Panc1 (cell line): ENCODE measurements at places on chromosomes 5 and 9.

- no peak for DNase-seq
These were observed 1.6 kb upstream of the CFAP90 start for GRCh38 chr5:7852542-7852941.

DNA sequence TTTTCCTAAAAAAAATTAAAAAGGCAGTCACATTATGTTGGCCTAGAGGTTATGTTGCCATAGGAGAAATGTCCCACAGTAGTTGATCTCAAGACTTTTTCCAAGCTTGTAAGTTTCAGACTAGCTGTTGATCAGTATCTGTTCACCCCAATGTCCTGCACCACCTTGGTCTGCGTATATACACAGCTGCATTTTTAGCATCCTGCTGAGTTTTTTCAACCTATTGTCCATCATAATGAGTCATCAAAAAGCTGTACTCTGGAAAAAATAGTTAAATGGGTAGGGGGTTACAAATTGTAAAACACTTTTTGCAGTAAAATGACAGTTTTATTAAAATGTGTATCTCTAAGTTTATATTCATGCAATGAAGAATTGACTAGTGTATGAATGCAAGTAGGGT lies 53.2 kb upstream of the TMEM171 start:
- no peak for DNase-seq

DNA sequence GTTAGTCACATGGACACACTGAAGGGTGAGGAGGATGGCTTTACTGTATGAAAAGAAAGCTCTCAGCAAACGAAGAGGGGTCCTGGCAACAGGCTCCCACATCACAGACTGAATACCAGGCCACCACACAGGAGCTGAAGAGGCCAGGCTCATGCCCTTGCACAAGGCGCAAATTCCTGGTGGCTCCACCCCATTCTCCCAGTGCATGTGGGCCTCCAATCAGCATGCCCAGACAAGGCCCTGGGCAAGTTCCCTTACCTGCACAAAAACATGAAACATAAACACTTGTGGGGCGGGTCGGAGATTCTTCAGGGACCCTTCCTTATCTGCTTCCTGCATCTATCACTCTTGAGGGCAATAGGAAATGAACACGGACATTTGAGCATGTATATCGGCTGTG lies 935.8 kb upstream of the EDIL3 start:
- DNase-seq: no peak

DNA sequence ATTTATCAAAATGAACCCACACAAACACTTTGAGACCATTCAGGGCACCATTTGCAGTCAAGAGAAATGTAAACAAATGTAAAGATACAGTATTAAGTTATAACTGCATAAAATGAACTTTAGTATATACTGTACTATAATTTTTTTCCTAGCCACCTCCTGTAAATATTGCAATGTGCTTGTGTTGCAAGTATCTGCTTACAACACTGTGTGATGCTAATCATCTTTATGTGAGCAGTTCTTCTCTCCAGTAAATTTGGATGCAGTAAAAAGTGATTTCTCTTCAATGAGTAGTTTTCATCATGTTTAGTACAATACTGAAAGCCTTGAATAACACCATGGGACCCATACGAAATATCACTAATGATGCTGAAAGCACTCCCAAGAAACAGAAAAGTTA lies 9.4 kb downstream of the G3BP1 start:
- no peak for DNase-seq

DNA sequence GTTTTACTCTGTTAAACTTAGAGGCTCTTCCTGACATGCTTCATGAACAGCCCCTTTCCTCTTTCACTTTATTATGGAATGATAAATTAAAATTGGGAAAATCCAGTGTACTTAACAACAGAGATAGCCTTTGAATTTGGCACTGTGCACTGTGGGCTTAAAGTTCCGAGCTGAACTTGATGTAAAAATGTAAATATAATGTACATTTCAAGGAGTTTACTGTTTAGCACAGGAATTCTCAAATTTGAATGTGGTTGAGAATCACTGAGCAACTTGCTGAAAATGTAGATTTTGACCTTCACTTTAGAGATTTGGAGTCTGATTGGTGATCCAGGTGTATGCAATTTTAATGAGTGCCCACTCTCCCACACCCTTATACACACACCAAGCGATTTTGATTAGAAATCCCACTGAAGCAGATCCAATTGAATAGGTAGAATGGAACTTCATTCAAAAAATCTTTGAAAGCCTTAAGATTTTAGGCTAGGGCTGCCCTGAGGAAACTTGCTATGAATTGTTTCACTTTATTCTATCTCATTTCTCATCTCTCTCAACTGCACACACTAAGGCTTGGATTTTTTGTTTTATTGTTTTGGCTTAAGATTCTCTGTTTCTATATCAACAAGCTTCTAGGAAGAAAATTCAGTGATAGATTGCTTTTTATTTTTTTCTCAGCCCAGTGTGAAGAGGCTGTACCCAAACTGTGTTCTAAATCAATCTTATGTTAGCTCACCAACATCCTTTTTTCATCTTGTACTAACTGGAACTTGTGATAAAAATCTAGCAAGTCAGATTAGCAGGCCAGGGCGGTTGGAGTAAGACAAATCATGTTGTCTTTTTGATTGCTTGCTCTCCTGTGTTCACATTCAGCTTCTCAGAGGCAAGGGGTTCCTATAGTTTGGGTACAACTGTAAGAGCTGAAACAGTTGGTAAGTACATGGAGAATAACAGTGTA lies 22.9 kb downstream of the NUDT12 start:
- no peak for DNase-seq

- no peak for DNase-seq
These were observed 5.1 kb downstream of the MLANA start for GRCh38 chr9:5895782-5896181.

- DNase-seq: no peak
These were observed 43.9 kb downstream of the FAM169A start for GRCh38 chr5:74822288-74822687.

- no peak for DNase-seq
These were observed 2.0 kb downstream of the ENHO start for GRCh38 chr9:34520505-34521385.

- DNase-seq: no peak
These were observed 3.7 kb upstream of the TIFAB start for GRCh38 chr5:135455876-135456237.

DNA sequence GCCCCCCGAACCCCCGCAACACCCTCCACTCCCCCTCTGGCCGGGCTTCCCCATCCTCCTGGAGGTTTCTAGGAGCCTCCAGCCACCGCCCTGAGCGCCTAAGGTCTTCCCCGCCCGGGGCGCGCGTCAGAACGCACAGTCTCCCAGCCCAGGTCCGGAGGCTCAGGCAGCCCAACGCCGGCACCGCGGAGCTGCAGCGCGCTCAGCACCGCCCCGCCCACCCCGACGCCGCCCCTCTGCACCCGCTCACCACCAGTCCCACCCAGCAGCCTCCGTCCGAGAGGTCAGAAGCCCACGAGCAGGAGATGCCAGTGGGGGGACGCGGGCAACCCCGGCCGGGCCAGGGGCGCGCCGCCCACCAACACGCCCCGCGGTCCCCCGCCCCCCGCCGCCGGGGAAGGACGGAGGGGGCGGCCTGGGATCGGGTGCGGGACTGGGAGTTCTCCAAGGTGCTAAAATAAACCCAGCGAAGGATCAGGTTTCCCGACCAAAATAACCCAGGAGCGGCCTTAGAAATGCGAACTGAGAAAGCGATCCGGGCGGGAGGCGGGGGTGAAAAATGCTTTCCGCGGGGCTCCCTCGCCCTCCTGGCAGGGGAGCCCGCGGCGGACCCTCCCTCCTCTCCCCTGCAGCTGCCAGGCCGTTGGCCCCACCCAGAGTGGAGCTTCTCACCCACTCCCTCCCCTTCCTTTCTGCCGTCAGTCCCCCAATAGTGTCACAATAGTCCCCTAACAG lies 6.5 kb upstream of the FAM78A start:
- DNase-seq: no peak

DNA sequence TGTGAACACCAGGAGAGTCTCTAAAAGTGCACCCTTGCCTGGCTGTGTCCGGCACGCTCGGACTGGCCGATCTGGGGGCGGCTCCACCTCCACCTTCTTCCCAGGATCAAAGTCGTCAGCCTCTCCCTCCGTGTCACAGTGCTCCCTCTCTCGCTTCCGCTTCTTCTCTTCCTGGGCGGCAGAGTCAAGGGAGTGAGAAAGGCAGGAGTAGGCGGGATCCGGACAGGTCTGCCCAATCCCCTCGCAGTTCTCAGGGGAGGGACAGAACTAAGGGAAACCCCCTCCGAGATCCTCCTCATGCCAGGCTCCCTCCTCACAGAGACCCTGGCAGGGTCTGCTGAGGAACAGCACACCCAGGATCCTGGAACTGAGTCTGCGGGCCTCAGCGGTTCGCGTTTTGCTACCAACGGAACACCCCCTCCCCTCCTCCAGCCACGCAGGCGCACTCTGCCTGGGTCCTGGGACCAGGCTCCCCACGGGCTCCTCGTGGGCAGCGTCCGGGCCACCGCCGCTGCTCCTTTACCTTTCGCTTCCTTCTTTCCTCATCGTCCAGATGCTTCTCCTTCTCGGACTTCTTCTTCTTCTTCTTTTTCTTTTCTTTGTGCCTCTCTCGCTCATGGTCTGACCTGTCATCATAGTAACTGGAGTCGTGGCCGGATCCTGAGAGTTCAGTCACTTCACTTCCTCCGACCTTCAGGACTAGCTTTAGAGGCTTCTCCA lies 1.3 kb downstream of the BRD9 start:
- DNase-seq: no peak

DNA sequence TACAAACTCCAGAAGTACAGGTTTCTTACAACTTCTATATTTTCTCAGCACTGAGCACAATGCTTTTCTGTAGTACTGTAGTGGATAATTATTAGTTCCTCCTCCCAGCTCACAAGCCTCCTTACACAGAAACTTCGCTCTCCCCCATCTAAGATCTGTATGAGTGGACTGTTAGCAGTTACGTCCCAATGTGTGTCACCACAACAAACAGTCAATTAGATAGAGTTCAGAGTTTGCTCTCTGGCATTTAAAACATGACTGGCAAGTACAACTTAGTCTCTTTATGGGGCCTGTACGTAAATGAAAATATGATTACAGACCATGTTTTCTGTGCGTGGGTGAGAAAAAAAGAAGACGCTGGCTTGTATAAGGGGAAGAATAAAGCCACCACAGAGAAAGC lies 631.4 kb upstream of the DMAC1 start:
- no peak for DNase-seq

DNA sequence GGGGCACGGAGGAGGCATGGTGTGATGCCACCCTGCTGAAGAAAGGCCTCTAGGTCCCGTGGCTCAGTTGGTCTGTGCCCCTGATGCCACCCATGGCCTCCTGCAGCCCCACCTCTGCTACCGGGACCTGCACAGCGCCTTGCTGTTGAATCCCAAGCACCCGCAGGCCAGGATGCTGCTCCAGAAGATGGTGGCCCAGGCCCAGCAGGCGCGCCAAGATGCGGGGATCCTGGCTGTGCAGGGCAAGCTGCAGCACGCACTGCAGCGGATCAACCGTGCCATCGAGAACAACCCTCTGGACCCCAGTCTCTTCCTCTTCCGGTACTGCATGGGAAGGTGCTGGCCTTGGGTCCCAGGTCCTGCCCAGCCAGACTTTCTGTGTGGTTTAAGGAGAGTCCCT lies 7.1 kb downstream of the TTC16 start:
- no peak for DNase-seq

GRCh38 chr5:169164481-169164925 lies 136.4 kb downstream of the SLIT3 start:
- no peak for DNase-seq

GRCh38 chr5:173535976-173536639 lies 80.3 kb downstream of the BOD1 start:
- no peak for DNase-seq

DNA sequence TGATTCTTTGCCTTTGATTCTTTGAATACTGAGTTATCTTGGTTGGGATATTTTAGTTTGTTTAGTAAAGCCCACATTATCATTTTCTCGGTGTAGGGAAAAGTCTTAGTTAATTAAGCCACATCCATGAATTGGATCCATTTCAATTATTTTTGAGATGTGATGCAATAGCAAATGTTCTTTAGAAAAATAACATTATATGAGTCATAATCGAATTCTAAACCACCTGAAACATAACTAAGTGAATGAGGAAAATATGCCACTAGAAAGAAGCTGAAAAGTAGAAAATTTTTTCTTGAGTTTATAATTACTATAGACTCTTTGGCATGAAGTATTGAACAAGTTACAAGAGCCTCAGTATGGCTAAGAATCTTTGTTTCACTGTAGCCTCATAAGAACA lies 17.5 kb upstream of the CCDC192 start:
- no peak for DNase-seq

DNA sequence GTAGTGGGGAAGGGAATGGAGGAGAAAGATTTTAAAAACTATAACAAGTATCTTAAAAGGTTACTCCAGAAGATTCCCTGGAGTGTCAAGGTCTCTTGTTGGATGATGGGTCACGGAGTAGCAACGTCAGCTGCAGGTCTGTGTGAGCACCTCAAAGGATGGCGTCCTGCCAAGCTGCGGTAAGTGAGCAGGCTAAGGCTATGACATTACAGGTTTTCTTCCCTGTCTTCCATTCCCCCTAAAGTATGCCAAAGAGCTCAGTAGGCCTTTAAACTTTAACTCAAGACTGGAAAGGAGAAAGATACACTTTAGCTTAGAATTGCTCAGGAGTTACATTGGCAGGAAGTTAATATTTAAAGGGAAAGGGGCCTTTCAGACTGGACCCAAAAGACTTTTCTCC lies 17.5 kb downstream of the SPOCK1 start:
- no peak for DNase-seq

- peak; percentile 45 for DNase-seq
These were observed at the start of gene UHRF2 for GRCh38 chr9:6412487-6413364. Gene UHRF2 (plus strand): TSS chr9:6413199. CDS start chr9:6413491, 292 bp downstream.

DNA sequence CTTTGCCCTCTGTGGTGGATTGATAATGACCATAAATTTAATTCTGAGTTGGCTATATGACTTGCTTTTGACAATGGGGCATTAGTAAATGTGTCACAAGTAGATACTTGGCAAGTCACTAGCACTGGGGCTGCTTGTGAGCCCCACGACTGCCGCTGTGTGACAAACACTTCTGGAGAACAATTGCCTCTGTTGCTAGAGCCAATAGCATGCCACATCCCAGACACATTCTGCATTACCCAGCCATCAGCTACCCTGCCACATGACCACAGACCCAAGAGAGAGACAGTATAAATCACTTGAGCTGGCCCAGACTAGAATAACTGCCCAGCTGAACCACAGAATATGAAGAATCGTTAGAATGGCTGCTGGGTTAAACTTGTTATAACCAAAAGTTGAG lies 753.2 kb upstream of the DMAC1 start:
- no peak for DNase-seq

DNA sequence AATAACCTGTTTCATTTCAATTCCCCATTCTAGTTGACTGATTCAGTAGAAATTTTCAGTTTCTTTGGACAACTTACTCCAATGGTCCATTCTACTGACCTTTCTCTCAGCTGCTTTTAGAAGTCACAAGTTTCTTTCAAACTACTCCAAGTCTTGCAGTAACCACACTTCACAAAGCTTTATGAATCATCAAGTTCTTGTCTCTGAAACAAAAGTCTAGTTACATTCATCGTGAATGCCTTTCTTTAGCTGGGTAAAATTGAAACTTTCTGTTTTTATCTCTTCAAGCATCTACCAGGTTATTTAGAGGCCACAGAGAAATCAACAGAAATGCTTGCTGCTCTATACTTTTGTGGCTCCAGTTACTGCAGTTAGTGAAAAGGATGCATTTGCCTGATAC lies 405.4 kb downstream of the TMEM232 start:
- no peak for DNase-seq
